ENCODE measurements at places on chromosomes 3 and 15.

GRCh38 chr3:127339016-127339415, 51.2 kb upstream of the PRR20G start:
- DNase-seq = no peak

DNA sequence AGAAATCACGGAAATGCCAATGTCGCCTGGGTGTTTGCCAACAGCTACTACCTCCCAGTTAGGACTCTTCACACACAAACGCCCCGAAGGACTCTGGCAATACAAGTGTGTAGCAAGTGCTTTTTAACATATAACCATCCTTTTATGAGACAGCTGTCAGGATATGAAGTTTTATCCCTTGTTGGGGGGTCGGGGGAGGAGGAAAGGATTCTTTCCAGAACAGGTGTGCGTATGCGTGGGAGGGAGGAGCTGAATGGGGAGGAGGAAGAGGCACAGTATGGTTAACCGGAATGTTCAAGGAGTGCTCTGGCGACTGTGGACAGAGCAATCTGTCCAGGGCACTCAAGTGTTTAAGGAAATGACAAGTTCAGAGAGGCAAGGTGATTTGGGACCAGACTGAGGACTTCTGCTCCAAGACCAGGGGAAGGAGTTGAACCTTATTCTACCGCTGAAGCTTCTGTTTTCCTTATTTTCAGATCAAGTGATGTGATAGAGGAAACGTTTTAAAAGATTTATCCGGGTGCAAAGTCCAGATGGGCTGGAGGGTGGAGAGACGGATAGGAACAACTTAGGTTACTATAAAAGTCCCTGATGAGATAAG, 1.3 kb downstream of the TSPAN3 start:
- no peak for DNase-seq

- DNase-seq = no peak
Observed at GRCh38 chr3:123186695-123187094, 15.0 kb upstream of the SEC22A start.

DNA sequence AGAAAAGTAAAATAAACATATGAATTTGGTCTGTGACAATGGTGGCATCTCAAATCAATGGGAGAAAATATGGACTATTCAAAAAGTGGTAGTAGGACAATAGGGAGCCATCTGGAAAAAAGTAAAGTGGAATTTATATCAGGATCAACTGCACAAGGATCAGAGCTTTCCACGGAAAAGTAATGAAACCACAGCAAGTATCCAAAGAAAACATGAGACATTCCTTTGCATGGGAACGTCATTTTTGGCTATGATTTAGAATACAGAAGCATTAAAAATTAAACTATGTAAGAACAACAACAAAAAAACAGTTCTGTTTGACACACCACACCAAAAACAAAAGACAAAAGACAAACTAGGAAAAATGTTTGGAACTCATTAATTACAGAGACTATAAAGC, 18.7 kb downstream of the CRBN start:
- no peak for DNase-seq

DNA sequence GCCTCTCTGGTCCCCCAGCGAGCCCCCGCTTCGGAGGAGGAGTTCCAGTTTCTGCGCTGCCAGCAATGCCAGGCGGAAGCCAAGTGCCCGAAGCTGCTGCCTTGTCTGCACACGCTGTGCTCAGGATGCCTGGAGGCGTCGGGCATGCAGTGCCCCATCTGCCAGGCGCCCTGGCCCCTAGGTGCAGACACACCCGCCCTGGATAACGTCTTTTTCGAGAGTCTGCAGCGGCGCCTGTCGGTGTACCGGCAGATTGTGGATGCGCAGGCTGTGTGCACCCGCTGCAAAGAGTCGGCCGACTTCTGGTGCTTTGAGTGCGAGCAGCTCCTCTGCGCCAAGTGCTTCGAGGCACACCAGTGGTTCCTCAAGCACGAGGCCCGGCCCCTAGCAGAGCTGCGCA, 3.5 kb downstream of the PML start:
- DNase-seq = no peak

- DNase-seq = no peak
Observed at GRCh38 chr3:60448696-60449095, 802.6 kb downstream of the FHIT start.

DNA sequence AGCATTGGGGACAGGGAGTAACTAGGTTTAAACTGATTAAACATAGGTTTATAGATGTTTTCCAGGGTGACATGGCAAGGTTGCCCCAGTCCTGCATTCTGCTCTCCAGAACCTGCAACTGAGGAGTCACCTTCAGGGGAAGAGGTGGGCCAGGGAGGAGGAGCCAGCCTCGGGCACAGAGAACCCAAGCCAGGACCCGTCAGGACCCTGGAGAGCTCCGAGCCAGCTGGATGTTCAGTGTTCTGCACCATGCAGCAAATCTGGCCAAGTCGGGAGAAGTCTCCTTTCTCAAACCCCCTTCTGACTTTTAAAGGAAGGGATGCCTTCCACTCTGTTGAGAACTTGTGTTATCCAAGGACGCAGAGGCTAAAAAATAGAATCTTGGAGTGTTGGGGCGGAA, 62.1 kb upstream of the SLC6A11 start:
- DNase-seq = peak; percentile 89

- DNase-seq = no peak
Observed at GRCh38 chr15:66747886-66748707, 46.1 kb downstream of the SMAD6 start.

All from endothelial cell (in vitro differentiated cells).